NCI-H1092 (cell line): ENCODE measurements at places on chromosomes 7 and 10.
A peak's percentile ranks its signal among the peaks of the same experiment; 100 is the strongest.

DNA sequence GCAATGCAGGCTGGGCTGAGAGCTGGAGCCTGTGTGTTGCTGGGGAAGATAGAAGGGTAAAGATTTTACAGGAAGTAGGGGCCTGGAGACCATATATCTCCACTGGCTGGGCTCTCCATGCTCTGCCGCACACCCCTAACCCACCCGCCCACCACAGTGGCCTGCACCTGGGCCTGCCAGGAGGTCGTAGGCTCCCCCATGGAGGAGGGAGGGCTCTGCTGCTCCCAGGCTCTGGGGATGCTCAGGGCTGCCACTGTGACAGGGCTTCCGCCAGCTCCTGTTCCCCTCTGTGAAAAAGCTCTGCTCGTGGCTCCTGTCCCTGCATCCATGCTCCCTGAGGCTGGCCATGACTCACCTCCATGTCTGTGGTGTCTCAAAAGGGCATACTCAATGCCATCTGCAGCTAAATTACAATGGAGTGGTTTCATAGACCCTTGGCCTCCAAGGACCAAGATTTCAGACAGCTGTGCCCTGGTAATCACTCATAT is 106.0 kb downstream of the CXCL12 start:
- no peak for DNase-seq

DNA sequence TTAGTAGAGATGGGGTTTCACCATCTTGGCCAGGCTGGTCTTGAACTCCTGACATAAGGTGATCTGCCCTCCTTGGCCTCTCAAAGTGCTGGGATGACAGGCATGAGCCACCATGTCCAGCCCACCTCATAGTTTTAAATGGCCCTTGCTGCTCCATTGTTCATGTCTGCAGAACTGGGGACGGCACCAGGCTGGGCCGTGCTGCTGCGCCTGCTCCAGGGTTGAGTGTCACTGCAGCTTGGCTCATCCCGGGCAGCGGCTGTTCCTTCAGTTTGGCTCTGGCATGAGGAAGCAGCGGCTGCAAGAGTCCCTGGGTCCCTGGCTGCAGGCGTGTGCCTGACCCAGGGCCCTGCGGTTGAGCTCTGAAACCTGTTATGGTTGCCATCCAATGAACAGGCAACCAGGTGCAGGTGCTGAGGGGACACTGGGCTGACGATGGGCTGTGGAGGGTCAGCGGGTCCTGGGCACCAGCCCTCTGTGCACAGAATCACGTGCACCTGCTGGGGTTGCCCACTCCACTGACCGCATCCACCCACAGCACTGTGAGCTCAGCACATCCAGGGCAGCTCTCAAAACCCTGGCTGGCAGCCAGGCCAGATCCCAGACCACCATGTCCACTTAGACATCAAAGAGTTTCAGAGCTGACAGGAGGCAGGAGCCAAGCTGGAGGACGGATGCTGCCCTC is 70.2 kb upstream of the PPP2R2D start:
- DNase-seq = no peak

GRCh38 chr7:16095171-16095950 is 326.0 kb downstream of the CRPPA start:
- no peak for DNase-seq

- no peak for DNase-seq
Measured at GRCh38 chr10:35259769-35260397, 76.4 kb upstream of the CCNY start.

DNA sequence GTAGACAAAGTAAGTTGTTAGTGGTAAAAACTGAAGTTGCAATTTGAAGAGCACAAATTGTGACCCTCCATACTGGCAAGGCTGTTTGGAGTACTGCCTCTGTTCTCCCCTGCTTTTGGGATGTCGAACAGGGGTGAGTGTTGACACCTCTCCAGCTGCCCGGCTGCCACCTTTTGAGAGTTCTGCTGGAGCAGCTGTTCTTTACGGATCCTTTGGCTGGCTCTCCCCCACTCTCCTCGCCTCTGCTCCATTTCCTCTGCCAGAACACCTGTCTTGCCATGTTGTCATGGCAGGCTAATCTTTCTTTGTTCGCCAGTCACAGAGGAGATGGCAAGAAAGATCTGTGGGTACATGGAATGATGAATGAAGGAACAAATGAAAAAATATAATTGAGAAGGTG is 34.9 kb downstream of the INSYN2A start:
- DNase-seq = no peak

- DNase-seq = no peak
Measured at GRCh38 chr10:7686351-7687171, 16.6 kb upstream of the ITIH2 start.

DNA sequence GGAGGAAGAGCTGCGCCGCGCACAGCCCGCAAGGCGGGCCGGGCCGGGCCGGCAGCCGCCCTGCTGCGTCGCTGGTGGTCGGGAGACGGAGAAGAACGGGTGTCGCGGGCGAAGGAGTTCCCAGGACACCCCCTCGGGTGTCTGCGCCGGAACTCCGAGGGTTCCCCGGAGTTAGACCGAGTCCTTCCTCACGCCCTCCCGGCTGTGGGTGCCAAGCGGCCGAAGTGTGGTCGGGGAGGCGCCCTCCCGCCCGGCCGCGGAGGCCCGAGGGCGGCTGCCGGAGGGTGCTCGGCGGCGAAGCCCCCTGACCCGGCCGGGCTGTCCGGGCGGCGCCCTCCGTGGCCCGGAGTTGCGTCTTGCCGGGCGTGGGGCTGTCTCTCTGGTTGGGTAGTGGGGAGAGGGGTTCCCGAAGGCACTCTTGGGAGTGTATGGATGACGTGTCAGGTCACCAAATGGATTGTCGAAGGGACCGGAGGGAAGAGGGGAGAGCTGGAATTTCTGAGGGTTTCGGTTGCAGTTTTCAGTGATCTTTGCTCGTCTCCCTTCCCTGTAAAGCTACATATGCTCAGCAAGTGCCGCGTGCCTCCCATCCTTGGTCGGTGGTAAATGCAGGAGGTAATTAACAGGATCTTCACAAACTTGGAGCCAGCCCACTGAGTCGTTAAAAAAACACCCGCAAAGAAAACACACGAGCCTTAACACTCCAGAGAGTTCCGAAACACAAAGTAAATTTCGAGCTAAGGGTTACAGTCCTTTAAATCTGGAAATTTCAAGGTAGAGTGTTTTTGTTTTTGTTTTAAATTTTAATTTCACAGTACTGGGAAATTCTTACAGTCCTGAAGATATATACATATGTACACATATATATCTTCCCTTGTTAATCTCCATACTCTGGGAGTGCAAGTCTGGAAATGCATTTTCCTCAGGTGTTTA is 871 bp downstream of the ST7 start:
- DNase-seq = peak; percentile 62

- DNase-seq = no peak
Measured at GRCh38 chr7:150942001-150942590, 36.0 kb downstream of the KCNH2 start.

- DNase-seq = no peak
Measured at GRCh38 chr10:103985726-103986125, 18.8 kb downstream of the SLK start.

- no peak for DNase-seq
Measured at GRCh38 chr7:128003787-128004186, 27.4 kb downstream of the LRRC4 start.

- no peak for DNase-seq
Measured at GRCh38 chr10:12561720-12562119, 212.4 kb downstream of the CAMK1D start.

DNA sequence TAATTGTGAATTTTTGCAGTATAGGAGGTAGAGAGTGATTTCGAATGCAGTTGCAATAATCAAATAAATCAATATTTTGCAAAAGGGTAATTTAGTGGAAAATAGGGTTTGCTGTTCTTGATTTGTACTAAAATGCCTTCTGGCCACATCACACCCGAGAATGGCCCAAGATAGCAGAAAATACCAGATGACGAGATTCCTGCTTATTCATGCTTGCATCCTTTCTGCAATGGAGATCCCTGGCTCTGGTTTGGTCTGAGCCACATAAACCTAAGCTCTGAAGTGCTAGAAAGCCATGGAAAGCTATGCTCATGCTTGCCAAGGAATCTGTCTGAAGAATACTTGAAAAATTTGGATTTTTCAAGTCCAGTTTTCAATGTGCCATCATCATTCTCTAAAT is 634.2 kb upstream of the COBL start:
- no peak for DNase-seq

- DNase-seq = no peak
Measured at GRCh38 chr7:42639930-42640329, 271.9 kb downstream of the C7orf25 start.

DNA sequence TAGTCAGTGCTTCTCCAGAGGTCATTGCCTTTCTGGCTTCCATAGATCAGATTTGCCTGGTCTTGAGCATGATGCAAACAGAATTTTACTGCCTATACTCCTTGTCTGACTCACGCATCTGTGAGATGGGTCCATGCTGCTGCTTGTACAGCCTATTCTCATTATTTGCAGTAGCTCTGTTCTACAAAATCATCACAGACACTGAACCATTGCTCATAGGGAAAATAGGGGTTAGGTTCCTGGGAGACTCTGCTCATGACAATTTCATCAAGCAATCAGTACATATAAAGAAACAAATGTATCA is 7.4 kb upstream of the CREB3L2 start:
- DNase-seq = no peak

- no peak for DNase-seq
Measured at GRCh38 chr7:111041577-111041976, 49.4 kb upstream of the LRRN3 start.

DNA sequence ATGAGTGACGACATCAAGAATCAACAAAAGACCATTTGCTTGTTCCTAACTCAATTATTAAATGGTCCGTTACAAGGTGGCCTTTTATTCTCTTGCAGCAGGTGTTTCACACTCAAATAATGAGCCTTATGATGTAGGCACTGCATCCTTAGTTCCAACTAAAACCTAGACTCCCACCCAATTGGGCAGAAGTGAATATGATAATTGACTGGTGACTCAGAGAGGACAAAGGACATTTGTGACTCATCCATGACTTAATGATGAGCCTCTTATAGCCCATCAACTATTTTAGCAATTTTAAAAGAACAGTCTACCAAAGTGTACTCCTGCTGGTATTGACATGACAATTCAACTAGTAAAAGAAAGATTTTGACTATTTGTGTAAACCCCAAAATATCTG is 1027.8 kb upstream of the PHF14 start:
- peak; percentile 51 for DNase-seq

GRCh38 chr10:62052276-62052675 is 150.8 kb downstream of the ARID5B start:
- DNase-seq = no peak

GRCh38 chr7:26989897-26990670 is 105.7 kb downstream of the HOXA1 start:
- no peak for DNase-seq

GRCh38 chr10:33703501-33704213 is 369.2 kb upstream of the NRP1 start:
- DNase-seq = no peak

DNA sequence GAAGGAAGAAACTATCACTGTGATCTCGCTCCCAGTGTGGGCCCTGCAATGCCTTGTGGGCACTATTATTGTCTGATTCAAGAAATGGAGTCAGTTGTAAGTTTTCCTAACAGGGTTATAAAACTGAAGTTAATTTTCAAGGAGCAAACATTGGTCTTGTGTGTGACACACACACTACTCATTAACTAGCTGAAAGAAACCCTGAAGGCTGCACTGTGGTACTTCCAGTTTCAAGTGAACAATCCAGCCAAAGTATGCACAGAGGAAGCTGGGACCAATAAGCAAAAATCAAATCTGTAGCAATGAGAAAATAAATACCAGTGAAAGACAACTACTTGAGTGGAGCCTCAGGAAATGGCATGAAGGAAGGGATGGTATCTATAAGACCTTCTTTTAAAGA is 506.6 kb upstream of the POT1 start:
- no peak for DNase-seq

DNA sequence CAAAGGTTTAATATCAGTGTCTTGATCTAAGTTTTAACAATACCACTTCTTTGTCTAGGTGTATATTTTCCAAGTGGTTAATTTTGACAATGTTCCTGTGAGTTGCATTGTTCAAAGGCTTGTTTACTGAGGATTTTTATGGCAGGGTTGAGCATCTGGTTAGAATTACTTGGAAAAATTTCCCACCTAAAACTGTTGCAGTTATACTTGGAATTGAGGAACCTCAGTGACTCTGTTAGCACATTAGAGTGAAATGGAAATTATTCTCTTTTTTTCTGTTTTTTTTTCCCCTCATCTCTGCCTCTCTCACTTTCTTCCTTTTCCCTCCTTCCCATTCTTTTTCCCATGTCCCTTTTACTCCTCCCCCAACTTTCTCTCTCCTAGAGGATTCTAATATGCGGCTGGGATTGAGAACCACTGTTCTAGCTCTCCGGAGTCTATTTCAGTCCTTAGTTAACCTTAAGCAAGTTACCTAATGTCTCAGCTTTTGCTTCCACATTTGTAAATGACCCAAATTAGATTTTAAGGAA is 107.0 kb downstream of the PODXL start:
- DNase-seq = no peak

DNA sequence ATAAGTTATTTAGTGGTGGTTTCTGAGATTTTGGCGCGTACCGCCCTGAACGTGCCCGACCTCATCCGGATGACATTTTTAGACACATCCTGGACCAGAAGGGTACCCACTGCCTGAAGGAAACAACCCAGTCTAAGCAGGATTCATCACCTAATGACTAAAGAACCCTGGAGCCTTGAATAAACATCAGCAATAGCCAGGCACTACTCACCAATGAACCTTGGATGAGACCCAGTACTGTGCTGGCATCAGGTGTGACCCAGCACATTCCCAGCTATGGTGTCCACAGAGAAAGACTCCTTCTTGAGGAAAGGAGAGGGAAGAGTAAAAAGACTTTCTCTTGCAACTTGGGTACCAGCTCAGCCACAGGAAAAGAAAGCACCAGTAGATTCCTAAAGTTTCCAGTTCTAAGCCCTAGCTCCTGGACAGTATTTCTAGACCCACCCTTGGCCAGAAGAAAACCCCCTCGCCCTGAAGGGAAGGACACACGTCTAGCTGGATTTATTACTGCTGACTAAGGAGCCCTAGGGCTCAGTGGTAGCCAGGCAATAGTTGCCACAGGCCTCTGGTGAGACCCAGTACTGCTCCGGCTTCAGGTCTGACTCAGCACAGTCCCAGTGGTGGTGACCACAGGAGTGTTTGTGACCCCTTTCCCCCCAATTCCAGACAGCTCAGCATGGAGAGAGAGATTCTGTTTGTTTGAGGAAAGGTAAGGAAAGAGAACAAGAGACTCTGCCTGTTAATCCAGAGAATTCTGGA is 32.5 kb downstream of the ZNF277 start:
- DNase-seq = no peak

DNA sequence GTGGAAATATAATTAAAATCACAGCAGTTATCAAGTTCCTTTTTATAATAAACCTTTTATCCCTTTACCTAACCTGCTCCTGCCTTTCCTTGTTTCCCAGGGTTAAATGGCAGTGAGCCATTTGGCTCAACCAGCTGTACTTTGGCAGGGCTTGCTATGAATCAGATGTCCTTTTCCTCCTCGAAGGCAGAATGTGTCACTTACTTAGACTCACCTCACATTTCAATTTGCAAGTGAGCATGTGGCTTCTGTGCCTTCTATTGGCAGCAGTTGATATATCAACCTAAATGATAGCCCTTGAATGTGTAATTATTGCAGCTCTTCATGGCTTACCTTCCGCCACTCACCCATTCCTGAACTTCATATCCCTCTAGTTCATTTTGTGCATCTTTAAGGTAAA is 301.7 kb downstream of the CSTF2T start:
- DNase-seq = peak; percentile 6

GRCh38 chr10:110420401-110421193 is 77.1 kb upstream of the DUSP5 start:
- DNase-seq = peak; percentile 2
